ENCODE measurements at places on chromosomes 4 and X. TPM values are rescaled to one million over a fixed set of nuclear protein-coding genes. Genes with fewer than 3 reads are reported as not detected.

- no peak for DNase-seq
Observed at GRCh38 chr4:122548452-122548851, 72.4 kb downstream of the IL21 start.

DNA sequence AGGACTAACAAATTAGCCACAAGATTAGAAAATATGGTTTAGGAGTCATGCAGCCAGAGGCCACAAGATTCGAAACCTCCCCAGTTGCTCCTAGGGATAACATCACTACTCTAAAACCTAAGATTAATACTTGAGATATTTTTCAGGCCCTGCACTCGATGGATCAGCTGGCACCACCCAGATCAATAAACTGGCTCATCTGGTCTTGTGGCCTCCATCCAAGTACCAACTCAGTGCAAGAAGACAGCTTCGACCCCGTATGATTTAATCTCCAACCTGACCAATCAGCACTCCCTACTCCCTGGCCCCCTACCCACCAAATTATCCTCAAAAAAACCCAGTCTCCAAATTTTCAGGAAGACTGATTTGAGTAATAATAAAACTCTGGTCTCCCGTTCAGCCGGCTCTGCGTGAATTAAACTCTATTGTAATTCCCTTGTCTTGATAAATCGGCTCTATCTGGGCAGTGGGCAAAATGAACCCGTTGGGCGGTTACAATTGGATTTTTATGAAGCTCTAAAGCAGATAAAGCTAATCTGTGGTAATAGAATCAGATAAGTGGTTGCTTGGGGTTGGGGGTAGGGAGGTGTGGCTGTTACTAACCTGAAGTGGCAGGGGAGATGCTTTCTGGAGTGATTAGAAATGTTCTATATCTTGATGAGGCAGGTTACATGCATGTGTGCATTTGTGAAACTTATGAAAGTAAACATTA is 91.8 kb upstream of the ATXN3L start:
- DNase-seq, result no peak

DNA sequence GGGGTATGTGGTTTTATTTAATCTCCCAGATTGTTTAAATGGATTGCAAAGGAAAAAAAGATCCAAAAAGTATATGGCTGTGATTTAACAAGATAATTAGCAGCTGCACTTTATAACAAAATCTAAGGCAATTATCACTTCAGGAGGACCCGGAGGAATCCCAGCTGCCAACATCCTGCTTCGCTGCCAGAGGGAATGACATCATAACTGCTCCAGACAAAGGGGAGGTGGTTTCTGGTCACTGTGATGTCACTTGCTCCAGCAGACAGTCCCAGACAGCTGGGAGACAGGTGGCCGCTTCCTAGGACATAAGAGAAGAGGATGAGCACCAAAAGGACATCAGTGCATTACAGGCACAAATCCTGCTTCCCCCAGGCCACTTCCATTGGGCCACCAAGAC is 371.0 kb downstream of the BCOR start:
- DNase-seq, result no peak

DNA sequence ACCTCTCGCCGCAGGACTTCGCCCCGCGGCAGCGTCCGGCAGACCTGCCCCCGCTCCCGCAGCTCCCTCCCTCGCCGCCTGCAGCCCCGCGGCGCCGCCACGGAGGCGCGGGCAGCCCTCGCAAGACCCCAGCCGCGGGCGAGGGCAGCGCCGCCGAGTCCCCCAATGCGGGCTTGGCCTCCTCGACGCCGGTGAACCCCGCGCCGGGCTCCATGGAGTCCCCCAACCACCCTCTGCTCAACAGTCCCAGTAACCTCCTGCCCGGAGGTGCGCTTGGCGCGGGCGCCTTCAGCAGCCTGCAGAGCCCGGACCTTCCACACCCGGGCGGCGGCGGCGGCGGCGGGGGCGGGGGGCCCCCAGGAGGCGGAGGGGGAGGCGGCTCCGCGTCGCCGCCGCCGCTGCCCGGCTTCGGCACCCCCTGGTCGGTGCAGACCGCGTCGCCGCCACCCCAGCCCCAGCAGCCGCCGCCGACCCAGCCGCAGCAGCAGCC is 1.2 kb downstream of the CPEB2 start:
- DNase-seq, result peak; percentile 62

ZFYVE28 gene
- total RNA-seq, result 19.8 TPM

HHIP gene
- 2.8 TPM for total RNA-seq

DNA sequence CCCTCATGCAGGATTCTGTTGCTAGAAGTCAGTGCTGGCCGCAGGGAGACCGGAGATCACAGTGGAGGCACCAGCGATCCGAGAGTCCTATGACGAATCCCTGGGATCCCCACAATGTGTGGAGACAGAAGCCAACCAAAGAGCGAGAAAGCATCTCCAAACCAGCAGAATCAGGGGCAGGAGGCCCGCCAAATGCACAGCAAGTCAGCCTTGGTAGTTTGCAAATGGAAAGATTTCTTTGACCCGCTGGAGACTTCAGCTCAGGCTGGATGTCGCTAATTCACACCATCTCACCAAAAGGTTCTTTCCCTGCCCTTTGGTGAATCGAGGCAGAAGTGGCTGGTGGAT is 505 bp upstream of the PKD2 start:
- no peak for DNase-seq

GRCh38 chr4:111960241-111960667 is 185.0 kb upstream of the FAM241A start:
- DNase-seq, result no peak

DNA sequence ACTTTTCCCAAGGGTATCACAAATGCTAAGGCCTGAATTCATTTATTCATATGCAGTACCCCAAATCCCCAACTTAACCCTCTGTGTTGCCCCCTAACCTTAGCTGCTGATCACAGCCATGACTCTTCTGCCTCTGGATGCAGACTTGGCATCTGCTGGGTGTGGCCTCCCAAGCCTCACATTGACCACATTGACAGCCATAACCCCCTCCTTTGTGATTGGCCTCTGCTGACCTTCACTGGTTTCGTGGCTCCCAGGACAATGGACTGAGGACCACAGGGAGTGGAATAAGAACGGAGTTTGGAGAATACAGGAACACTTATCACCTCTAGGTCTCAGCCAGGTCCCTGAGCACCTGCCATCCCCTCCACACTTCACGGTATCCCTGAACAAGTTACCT is 123.6 kb upstream of the CPEB2 start:
- DNase-seq, result no peak

DNA sequence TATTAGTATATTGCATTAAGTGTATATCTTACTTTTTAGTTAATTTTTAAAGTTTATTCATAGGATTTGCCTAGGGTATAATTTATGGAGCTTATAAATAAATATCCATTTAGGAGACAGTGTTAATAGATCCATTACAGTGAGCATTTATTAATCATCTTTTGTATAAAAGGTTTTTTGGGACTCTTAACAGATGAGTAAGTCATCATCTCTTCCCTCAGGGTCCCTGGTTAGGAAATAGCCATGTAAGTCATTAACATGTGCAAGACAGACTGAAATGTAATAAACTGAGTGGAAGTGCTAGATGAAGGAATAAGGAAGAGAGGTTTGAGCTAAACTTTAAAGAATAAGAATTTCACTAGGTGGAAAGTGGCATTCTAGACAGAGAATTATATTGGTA is 69.2 kb downstream of the PAQR3 start:
- no peak for DNase-seq

CTBP1 gene
- total RNA-seq, result 171 TPM

GRCh38 chr4:35933901-35934300 is 310.4 kb downstream of the ARAP2 start:
- DNase-seq, result no peak

GRCh38 chrX:24149351-24150050 is at the start of gene ZFX:
TSS of gene ZFX (plus strand) at chrX:24149729. CDS start at chrX:24172743, 23,014 bp downstream.
- peak; percentile 80 for DNase-seq

DNA sequence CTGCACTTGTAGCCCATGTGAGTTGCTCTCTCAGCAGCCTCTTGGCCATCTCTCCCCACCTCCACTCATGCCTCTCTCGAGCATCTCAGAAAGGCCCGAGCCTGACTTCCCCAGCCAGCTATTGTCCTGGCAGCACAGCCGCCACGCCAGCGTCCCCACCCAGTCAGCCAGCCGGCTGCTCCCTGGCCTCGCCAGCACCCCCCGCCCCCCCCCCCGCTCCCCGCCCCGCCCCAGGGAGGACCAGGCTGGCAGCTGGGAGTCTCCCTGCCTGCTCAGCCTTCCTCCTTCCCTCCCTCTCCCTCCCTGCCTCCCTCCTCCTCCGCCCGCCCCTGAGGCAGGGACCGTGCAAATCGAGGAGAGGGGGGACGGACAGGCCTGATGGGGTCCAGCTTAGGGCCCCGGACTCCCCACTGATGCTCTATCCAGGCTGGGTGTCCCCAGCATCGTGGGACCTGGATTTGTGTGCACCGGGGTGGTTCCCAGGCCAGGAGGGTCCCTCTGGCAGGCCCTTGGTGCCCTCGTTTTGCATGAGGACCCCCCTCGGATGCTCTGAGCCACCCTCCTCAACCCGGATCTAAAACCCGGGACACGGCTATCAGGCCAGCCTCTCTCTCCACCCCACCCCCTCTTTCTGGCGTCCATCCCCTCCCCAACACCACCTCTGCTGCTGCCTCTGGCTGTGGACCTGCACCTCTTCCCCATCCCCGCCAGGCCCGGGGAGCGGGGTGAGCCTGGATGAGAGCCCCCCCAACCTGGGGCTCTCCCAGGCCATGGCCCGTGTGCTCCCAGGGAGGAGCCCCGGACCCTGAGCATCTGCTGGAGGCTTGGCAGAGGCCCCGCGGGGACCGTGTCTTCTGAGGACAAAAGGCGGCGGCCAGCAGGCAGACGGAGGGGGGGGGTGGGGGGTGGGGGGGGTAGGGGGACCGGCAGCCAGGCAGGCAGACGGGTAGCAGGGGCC is at the start of gene GPR173:
Gene GPR173, plus strand, starts transcription at position 621 of the 958 bp plus-strand sequence. CDS start 27,833 bp downstream, outside the sequence.
- DNase-seq, result peak; percentile 54

GRCh38 chr4:80713409-80713808 is 317.1 kb upstream of the BMP3 start:
- no peak for DNase-seq

GRCh38 chr4:26682436-26682835 is 98.6 kb downstream of the TBC1D19 start:
- no peak for DNase-seq

DNA sequence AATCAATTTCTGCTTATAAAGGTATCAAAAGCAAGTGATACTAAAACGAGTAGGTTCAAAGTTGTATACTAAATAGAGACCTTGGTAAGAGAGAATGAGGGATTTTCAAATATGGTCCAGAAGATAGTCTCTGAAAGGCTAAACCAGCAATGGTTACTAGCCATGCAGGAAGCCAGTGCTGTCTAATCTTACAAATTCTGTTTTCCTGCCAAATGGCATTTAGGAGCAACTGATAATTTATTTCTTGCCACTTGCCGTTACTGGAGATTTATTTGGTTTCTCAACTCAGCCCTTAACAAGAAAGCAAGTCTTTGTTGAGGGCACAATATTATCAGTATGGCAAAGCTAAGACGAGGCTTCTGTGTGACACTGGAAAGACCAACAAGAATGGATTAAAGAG is 47.2 kb downstream of the MAP7D3 start:
- no peak for DNase-seq

PCDH19 gene
- total RNA-seq, result 2.8 TPM

CITED1 gene
- total RNA-seq, result not detected

NPY1R gene
- total RNA-seq, result 4.5 TPM

GRCh38 chrX:151713849-151714248 is 2.0 kb upstream of the FATE1 start:
- DNase-seq, result no peak

GYG2 gene
- 4.9 TPM for total RNA-seq

- DNase-seq, result no peak
Observed at GRCh38 chrX:31217084-31217483, 145.2 kb upstream of the FTHL17 start.

DNA sequence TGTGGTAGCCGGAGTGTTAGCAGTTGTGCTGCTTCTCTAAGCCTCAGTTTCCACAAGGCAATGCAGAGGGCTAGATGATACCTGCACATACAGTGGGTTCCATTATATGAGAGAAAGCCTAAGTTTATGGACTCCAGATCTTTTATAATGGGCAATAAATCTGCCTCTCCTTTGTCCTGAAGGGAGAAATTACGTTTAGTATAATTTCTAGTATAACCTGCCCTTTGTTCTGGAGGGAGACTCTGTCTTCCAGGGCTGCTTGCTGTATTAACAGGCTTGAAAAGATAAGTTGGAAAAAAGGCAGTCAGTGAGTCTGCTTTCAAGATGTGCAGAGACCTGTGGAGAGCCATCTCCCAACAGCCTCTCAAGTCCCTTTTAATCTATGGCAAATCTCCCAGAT is 42.8 kb downstream of the ZNF81 start:
- DNase-seq, result no peak

IL2 gene
- 0.99 TPM for total RNA-seq

GRCh38 chrX:57137501-57137900 is 304 bp upstream of the SPIN2A start:
- no peak for DNase-seq

- peak; percentile 64 for DNase-seq
Observed at GRCh38 chrX:43557792-43558191, 98.3 kb upstream of the MAOA start.

DNA sequence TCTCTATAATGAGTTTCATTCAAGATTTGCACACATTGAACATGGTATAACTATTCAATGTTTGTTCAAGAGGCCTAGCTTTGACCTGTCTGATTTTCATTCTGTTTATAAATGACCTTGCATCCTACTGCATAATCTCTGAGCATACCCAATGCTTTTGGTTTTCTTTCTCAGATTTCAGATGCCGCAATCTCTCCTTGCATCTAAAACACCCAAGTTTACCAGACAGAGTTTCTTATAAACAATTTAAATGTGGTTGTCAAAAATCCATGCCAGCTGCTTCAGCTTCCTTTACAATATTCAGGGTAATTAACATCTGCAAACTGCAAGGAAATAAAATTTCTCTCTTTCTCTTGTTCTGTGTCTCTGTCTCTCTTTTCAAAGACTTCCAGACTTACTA is 123.0 kb upstream of the PCDH18 start:
- DNase-seq, result no peak

FAM236B gene
- total RNA-seq, result not detected

- DNase-seq, result no peak
Observed at GRCh38 chr4:153560908-153561307, 94.7 kb downstream of the TMEM131L start.

DNA sequence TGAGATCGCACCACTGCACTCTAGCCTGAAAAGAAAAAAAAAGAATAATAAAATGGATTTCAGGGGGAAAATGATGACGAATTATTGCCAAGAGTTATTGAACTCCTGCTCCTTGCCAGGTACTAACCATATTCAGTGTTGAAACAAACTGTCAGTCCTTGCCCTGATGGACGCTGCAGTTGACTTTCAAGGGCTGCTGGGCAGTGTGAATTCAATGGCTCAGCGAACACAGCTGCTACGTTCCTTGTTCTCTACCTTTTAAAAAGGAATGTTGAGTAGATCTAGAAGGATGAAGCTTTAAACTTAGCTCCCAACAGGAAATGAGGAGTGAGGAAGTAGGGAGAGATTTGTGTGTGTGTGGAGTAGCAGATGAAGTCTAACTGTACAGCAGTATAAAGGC is 2.7 kb downstream of the LIMCH1 start:
- no peak for DNase-seq

SGMS2 gene
- total RNA-seq, result 17.3 TPM

SORCS2 gene
- 2.8 TPM for total RNA-seq

RP2 gene
- total RNA-seq, result 6.7 TPM

DNA sequence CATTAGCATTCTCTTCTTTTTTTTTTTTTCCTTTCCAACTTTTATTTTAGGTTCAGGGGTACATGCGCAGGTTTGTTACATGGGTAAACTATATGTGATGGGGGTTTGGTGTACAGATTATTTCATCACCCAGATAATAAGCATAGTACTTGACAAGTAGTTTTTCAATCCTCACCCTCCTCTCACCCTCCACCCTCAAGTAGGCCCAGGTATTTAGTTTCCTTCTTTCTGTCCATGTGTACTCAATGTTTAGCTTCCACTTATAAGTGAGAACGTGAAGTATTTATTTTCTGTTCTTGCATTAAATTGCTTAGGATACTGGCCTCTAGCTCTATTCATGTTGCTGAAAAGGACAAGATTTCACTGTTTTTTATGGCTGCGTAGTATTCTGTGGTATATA is 140.8 kb upstream of the PGRMC2 start:
- no peak for DNase-seq
